ENCODE measurements at places on chromosomes 7 and 10. TPM values are rescaled to one million over a fixed set of nuclear protein-coding genes. Genes with fewer than 3 reads are reported as not detected.

Gene OPN4
- not detected for total RNA-seq

Gene FAM25C
- not detected for total RNA-seq

Gene WEE2
- not detected for total RNA-seq

Gene LRWD1
- 13.9 TPM for total RNA-seq

Gene ABCB1
- not detected for total RNA-seq

Data from cardiac atrium fibroblast (primary cell).